ENCODE measurements at places on chromosomes 4 and X. TPM values are rescaled to one million over a fixed set of nuclear protein-coding genes. Genes with fewer than 3 reads are reported as not detected.

Gene RHOH
- 250 TPM for total RNA-seq

Gene OCRL
- total RNA-seq: 5.6 TPM

Gene POLN
- total RNA-seq: 2.9 TPM

Gene ADAM29
- not detected for total RNA-seq

Gene GCNA
- 11.9 TPM for total RNA-seq

Gene GABRG1
- not detected for total RNA-seq

Gene FAT4
- 0.05 TPM for total RNA-seq

Gene RPL10
- 2,926 TPM for total RNA-seq

Gene KLHL15
- 20.9 TPM for total RNA-seq

Gene SLIT2
- not detected for total RNA-seq

Gene MAGEB2
- total RNA-seq: not detected

Gene WNK3
- total RNA-seq: 0.32 TPM

Gene HSFX4
- total RNA-seq: not detected

Gene AFM
- total RNA-seq: not detected

Gene ZC4H2
- 11.5 TPM for total RNA-seq

Gene GNRHR
- total RNA-seq: not detected

Gene TNMD
- not detected for total RNA-seq

Gene SYN1
- 1.1 TPM for total RNA-seq

Gene TEX13B
- total RNA-seq: not detected

Gene PF4V1
- total RNA-seq: not detected

Gene FHL1
- total RNA-seq: 22.4 TPM

Gene KLB
- total RNA-seq: not detected

Gene SLC6A8
- 0.64 TPM for total RNA-seq

Gene DKK2
- not detected for total RNA-seq

Gene FAM9B
- total RNA-seq: not detected

Gene PLAC8
- 327 TPM for total RNA-seq

Gene TRIM60
- not detected for total RNA-seq

Gene LRIT3
- 0.19 TPM for total RNA-seq

Gene TDO2
- not detected for total RNA-seq

Gene ZNF280C
- total RNA-seq: 4.4 TPM

Gene SLC49A3
- total RNA-seq: 9.4 TPM

Gene AVPR2
- not detected for total RNA-seq

Gene GATA1
- total RNA-seq: 1.2 TPM

Gene CLTRN
- 0.62 TPM for total RNA-seq

Gene MAP7D2
- 0.15 TPM for total RNA-seq

Gene IL1RAPL1
- total RNA-seq: not detected

Gene SLC10A4
- total RNA-seq: 0.17 TPM

Gene ERVMER34-1
- total RNA-seq: not detected

Gene COX7B2
- total RNA-seq: not detected

Gene RNF212
- total RNA-seq: 1.8 TPM

Gene MAPK10
- total RNA-seq: not detected

Gene RRH
- not detected for total RNA-seq

Gene SPANXN4
- not detected for total RNA-seq

Gene FRMPD3
- total RNA-seq: 0.29 TPM

Measured in naive thymus-derived CD4-positive, alpha-beta T cell (primary cell).